ENCODE measurements at places on chromosomes 7 and 10. TPM values are rescaled to one million over a fixed set of nuclear protein-coding genes. Genes with fewer than 3 reads are reported as not detected.

- peak; percentile 40 for DNase-seq
Observed at GRCh38 chr10:57898231-57898630, 369.5 kb downstream of the IPMK start.

DNA sequence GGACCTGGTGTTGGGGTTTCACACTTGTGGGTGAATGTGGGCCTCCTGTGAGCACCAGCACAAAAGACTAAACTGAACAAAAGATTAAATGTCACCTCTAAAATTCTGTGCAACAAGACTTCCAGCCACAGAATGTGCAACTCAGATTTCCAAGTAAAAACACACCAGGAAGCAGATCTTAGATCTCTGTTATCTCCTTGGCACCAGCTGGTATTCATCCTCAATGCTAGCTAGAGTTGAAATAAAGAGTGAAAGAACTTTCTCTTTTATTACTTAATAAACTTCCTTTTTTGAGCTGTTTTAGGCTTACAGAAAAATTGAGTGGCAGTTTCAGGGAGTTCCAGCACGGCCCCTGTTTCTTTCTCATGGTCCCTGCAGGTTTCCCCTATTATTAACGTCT is 40.2 kb downstream of the EGFR start:
- DNase-seq, result no peak

Gene MRC1
- total RNA-seq, result 1.4 TPM

- DNase-seq, result peak; percentile 20
Observed at GRCh38 chr10:97553575-97554031, 19.0 kb upstream of the ANKRD2 start.

Gene BLVRA
- total RNA-seq, result 30.1 TPM

DNA sequence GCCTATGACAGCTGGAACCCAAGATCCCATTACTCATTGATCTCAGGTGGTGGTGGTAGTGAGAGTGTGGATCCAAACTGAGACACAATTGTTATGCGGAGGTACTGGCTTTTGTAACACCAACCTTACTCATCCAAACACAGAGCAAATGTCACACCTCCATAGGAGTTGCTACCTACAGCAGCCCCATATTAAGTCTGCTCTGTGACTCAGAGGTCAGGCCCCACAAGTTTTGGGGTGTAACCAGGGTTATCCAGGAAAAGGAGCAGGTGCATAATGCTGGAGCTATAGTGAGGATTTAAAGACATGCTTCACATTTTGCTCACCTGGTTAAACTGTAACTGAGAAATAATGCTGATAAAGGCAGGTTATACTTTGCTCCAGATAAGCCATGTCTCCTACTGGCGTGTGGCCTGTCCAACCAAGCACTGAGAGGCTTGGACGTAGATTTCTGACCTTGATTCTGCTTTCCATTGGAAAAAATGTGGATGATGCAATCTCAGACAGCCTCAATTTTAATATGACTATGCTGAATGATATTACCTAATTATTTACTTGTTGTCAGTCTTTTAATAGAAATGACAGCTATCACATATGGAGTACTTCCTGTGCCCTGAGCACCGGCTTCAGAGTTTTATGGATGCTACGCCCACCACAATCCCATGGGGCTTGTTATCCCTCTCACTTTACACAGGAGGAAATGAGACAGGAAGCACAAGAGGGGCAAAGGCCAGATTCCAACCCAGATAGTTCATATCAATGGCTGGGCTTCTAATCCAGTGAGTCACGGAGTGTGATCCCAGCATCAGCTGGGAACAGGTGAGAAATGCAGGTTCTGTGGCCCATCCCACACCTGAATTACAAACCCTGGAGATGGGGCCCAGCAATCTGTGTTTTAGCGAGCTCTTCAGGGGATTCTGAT is 181.3 kb downstream of the CHN2 start:
- no peak for DNase-seq

DNA sequence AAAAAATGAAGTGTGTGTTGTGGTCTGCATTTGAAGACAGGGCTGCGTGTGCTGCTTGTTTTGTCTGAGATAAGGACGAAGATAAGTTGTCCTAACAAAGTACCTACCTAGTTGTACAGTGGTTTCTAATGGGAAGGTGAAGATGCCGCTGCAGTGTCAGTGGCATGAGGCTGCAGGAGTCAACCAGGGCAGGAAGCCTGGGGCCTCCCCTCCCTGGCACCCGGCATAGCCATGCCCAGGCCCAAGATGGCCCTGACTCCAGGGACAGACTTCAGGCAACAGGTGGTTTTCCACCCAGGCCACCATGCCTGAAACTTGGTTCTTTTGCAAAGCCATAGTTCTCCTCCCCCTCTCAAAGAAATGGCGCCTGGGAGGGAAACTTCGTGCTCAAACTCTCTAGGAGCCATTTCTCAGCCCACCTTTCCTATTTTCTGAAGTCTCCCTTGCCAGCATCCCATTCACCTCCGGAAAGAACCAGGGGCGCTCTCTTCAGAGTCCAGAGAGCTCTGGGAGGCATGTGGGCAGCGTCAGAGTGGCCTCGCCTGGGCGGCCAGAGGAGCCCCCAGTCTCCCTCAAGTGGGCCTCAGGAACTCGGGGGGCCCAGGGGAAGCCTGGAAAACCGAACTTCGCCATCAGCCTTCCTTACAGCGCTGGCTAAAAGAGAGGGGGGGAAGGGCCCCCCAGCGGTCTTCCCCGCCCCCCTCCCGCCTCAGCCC is 2.1 kb upstream of the KAT6B start:
- peak; percentile 23 for DNase-seq

GRCh38 chr10:24894309-24894708 is 58.1 kb downstream of the PRTFDC1 start:
- DNase-seq, result no peak

DNA sequence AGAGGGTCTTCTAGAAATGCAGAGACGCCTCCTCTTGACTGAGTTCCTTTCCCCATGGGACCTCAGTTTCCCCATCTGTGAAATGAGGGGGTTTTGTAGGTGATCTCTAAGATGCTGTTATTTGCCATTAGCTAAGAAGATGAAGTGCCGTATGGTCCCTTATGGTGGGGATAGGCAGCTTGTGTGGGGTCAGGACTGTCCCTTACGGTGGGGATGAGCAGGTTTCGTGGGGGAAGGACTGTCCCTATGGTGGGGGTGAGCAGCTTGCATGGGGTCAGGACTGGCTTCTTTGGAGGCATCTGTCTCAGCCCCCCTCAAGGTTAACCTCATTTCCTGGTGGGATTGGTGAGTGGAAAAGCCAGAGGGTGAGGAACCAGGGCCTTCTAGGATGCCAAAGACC is 148.3 kb upstream of the GPR26 start:
- DNase-seq, result no peak

DNA sequence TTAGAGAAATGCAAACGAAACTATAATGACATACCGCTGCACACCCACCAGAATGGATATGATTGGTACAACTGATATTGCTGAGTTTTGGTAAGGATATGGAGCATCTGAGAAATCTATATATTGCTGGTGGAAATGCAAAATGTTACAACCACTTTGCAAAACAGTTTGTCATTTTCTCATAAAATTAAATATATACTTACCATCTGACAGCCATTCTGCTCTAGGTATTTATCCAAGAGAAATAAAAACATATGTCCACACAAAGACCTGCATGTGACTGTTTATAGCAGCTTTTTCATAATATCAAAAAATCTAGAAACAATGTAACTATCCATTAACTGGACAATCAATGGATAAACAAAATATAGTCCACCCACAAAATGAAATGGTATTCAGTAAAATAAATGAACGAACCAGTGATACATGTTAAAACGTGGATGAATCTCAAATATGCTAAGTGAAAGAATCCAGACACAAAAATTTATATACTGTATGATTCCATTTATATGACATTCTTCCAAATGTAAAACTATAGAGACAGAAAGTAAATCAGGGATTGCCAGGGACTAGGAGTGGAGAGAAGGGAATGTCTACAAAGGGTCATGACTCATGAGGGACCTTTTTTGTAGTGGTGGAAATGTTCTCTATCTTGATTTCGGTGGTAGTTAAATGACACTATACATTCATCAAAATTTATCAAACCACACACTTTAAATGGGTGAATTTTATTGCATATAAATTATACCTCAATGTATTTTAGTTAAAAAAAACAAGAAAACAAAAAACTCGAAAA is 312.0 kb upstream of the GLI3 start:
- DNase-seq, result no peak

GRCh38 chr7:110650328-110650727 is 440.6 kb upstream of the LRRN3 start:
- DNase-seq, result no peak

Gene HKDC1
- total RNA-seq, result 0.15 TPM

DNA sequence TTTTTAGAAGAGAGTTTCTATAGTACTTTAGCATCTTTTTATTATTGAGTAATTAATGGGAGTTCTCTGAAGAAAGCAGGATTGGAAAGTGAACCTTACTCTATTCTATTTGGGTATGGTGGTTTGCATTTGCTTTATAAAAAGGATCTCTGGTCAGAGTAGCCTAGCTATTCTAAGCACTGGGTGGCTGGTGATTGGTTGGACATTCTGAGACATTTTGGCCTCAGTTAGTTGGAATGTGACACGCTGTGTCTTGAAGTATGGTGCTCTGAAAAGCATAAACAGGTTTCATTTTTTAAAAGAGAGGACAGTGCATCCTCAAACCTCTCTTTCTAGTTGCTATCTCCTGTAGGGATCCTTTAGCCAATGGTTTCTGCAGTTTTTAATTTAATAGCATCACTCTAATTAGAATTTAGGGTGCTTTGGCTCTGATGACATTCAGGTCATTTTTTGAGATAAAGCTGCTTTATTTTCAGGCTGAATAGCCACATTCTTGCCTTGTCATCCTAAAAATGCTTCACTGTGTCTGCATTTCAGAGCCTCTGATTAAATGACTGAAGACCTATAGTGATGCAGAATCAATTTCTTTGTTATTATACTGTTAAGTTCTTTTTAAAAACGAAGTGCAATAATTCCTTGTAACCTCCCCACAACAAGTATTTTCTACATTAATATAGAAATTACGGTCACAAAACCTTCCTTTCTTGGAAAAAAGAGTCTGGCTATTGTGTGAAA is 20.6 kb downstream of the TMEM178B start:
- no peak for DNase-seq

DNA sequence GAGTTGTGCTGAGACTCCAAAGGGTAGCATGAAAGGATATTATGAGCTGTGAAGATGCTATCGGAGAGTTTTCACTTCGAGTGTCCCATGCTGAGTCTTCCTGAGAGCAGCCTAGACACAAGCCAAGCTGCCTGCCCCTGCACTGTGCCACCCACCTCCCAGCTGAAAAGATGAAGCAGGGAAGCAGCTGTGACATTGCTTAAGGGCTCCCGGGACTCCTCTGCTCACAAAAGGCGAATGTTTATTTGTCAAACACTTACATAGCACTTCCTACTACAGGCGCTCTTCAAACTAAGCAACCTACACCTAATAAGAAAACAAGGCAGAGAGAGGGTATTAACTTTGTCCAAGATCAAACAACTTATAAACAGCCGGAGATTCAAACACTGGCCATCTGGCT is 95.6 kb downstream of the OSBPL3 start:
- no peak for DNase-seq

DNA sequence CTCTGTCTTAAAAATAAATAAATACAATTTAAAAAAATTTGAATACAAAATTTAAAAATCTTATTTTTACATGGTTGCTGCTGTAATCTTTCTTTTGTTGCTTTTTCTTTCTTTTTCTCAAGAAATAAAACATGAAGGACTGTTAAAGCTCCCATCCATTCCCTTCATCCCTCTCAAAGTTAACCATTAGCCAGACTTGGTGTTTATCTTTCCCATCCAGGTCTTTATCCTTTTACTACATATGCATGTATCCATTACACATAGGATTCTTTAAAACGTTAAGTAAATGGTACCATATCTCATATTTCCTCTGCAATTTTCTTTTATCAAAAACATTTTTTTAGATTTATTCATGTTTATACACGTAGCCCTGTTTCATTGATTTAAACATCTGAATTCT is 70.1 kb downstream of the CREB3L2 start:
- no peak for DNase-seq

GRCh38 chr10:17084258-17084657 is 45.4 kb downstream of the CUBN start:
- no peak for DNase-seq

DNA sequence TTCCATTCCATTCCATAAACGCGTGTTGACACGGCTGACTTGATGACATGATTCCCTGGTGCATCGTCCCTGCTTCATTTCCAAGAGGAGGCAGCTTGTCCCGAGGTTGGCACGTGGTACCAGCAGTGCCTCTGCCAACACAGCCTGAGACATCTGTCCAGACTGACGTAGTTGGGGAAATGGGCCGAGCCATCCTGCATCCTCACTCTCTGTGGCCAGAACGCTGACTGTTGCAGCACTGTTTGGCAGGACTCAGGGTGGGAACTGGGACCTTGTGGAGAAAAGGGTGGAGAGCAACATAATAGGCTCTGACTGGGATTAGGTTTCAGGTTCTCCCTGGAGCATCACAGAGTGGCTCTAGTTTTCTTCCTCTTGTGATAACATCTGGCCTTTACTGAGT is 118.6 kb upstream of the BTBD16 start:
- no peak for DNase-seq

- DNase-seq, result no peak
Observed at GRCh38 chr10:8047452-8048280, 6.8 kb upstream of the GATA3 start.

- no peak for DNase-seq
Observed at GRCh38 chr10:44253769-44254462, 131.0 kb downstream of the CXCL12 start.

GRCh38 chr10:42960491-42960990 is 116.3 kb upstream of the RET start:
- DNase-seq, result no peak
